ENCODE measurements at places on chromosomes 12 and 14.

DNA sequence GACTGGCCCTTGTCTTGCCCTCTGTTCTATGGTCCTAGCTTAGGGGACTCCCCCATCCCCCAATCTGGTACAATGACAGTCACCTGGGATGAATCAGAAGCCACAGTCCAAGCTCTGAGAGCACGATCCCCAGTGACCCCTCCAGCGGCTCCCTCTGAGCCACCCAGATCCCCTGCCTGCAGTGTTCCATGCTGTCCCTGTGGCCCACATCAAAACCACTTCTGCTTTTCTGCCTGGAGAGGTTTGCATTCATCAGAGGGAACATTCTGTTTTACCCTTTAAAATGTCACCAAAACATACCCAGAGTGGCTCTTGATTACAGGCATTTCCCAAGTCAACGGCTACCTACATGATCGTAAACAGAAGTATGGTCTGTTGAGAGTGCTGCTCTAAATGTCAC lies 47.5 kb downstream of the NOS1 start:
- no peak for DNase-seq

DNA sequence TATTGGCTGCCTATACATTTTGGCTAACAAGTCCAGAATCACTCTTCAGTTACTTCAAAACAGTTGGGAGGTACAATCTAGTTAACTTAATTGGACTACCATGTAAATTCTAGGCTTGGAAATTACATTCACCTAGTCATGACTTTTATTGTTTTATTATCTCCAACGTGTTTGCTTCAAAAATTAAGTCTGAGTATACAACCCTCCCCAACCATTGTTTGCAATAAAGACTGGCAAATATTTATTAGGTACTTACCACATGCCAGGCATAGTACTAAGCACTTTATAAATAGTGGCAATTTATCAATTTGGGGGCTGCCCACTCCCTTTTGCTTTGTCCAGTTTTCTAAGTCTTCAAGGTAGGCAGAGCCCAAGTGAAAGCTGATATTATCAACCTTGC lies 30.3 kb downstream of the TXNDC16 start:
- no peak for DNase-seq

- no peak for DNase-seq
Measured at GRCh38 chr12:128534906-128535305, 267.9 kb downstream of the TMEM132C start.

- DNase-seq: no peak
Measured at GRCh38 chr14:70558356-70558755, 23.6 kb upstream of the ADAM20 start.

DNA sequence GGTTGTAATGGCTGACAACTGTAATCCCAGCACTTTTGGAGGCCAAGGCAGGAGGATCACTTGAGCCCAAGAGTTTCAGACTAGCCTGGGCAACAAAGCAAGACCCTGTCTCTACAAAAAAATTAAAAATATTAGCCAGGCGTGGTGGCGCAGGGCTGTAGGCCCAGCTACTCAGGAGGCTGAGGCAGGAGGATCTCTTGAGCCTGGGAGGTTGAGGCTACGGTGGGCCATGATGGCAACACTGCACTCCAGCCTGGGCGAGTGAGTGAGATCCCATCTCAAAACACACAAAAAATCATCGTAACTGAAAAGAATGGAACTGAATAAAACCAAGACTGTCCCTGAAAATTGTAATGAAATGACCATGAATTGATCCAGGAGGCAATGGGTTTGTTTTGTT lies 6.1 kb downstream of the CAMKK2 start:
- no peak for DNase-seq

DNA sequence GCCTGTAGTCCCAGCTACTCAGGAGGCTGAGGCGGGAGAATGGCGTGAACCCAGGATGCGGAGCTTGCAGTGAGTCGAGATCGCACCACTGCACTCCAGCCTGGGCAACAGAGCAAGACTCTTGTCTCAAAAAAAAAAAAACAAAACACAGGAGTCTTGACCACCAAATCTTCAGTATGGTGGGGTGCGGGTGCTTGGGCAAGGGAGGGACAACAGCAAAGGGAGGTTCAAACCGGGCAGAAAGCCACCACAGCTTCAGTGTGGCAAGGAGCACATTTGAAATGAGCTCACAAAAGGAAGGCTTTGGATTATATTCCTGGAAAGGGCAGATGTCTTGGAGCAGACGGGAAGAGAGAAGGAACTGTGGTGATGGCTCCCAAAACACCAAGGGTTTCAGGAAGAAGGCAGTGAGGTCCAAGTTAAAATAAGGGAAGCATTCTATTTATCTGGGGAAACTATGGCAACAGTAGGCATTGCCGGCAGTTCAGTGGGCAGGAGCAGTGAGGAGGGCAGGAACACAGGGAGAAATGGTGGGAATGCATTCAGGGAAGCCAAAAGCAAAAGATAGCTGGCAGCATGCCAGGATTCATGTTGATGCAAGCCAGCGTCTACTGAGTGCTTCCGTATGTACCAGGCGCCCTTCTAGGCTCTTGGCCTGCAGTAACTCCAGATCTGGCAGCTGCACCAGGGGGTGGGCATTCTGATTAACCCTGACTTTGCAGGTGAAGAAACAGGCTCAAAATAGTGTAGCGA lies 51.0 kb upstream of the SRSF5 start:
- peak; percentile 84 for DNase-seq

GRCh38 chr12:47652521-47653234 lies 53.2 kb downstream of the RPAP3 start:
- no peak for DNase-seq

GRCh38 chr12:82818271-82819035 lies 131.7 kb downstream of the TMTC2 start:
- DNase-seq: no peak

All from femur (tissue), 1 donor.